ENCODE measurements at places on chromosomes 7 and 10.

- DNase-seq, result no peak
Observed at GRCh38 chr7:39700165-39700564, 76.8 kb downstream of the RALA start.

DNA sequence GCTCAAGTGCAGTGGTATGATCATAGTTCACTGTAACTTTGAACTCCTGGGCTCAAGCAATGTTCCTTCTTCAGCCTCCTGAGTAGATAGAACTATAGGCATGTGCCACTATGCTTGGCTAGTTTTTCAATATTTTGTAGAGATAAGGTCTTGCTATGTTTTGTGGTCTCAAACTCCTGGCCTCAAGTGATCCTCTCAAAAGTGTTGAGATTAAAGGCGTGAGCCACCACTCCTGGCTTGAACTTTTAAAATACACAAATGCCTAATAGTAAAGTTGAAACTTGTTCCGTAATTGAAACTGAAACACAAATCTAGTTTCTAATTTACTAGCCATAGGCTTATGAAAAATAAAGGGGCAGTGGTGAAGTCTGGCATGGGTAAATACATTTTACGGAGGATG lies 65.7 kb downstream of the AP3M1 start:
- DNase-seq, result no peak

- no peak for DNase-seq
Observed at GRCh38 chr7:139559364-139560105, 36.0 kb downstream of the CLEC2L start.

DNA sequence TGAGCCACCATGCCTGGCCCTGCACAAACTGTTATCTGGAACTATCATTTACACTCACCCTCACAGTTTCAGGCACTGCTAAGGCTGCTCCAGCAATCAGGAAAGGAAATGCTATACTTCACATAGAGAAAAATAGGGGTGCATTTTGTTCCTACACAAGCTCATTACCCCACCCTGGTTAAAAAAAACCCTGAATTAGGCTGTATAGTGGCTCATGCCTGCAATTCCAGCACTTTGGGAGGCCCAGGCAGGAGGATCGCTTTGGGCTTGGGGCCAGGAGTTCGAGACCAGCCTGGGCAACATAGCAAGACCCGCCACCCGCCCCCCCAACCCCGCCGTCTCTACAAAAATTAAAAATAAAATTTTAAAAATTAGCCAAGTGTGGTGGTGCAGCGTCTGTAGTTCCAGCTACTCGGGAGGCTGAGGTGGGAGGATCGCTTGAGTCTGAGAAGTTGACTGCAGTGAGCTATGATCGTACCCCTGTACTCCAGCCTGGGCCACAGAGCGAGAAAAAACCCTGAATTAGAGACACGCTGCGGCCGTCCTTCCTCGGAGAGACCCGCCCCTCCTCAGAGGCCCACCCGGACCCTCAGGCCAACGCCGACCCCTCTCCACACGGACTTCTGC lies 539 bp downstream of the PTCD1 start:
- no peak for DNase-seq

DNA sequence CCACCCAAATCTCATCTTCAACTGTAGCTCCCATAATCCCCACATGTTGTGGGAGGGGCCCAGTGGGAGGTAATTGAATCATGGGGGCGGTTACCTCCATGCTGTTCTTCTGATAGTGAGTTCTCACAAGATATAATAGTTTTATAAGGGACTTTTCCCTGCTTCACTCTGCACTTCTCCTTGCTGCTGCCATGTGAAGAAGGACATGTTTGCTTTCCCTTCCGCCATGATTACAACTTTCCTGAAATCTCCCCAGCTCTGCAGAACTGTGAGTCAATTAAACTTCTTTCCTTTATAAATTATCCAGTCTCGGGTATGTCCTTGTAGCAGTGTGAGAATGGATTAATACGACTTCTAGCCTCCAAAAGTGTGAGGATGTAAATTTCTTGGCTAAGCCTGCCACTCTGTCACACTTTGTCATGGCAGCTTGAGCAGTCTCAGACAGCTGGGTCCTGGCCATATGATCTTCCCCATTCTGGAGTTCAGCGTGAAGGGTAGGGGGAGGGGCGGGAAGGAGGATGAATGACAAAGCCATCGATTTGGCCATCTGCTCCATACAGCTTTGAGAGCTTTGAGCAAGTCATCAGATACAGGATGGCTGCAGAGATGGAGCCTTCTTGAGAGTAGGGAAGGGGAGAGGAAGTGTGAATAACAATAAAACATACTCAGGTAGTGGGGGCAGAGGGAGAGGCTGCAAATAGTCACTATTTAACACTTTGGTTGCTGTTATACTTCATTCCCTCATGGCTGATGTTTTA lies 19.1 kb upstream of the INPP5F start:
- no peak for DNase-seq

- DNase-seq, result no peak
Observed at GRCh38 chr10:4606856-4607636, 219.0 kb upstream of the AKR1E2 start.

GRCh38 chr10:122277526-122278136 lies 6.5 kb downstream of the BTBD16 start:
- no peak for DNase-seq

GRCh38 chr10:78188446-78188845 lies 154.8 kb downstream of the RPS24 start:
- DNase-seq, result no peak

DNA sequence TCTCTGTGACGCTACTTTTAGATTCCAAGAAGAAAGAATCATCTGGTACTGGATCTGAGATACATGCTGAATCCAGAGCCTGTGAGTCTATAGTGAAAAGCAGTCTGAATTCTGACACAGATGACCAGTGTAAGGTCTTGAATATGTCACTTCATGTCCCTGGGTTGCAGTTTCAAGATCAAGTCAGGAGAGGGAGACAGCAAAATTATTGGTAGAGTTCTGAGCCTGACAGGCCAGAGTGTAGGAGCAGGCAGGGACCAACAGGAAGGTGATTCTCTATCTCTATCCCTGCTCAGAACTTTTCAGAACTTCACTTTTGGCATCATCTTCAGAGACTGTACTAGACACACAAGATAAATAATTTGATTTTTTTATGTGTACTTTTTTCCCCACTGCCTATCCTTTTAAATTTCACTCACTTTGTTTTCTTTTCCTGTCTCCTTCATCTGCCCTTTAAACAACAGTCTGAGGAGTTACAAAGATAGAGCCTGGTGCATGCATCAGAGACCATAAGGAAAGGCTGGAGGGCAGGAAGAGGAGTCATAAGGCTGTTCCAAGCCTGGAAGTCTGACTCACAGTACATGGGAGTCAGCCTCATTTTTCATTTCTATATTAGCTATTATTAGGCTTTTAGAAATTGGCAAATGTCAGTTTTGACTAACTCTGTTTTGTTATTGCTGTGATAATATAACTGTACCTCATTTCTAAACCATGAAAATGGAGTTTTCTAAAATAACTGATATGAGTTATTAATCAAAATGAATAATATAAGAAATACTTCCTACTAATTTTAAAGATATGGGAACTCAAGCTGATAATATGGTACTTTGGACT lies 120.2 kb upstream of the TMEM229A start:
- DNase-seq, result no peak

DNA sequence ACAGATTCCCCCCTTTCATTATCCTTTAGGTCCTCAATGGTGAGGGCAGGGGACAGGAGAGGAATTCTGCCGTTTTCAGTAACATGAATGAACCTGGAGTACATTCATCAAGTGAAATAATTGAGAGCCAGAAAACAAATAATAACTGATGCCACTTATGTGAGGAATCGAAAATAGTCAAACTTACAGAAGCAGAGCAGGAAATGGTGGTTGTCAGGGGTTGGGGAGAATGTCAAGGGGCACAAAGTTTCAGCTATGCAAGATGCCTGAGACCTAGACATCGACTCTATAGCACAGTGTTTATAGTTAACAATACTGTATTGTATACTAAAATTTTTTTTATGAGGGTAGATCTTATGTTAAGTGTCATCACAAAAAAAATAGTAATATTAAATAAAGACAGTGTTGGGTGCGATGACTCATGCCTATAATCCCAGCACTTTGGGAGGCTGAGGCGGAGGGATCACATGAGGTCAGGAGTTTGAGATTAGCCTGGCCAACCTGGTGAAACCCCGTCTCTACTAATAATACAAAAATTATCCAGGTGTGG lies 1219.8 kb downstream of the GATA3 start:
- DNase-seq, result no peak

- DNase-seq, result no peak
Observed at GRCh38 chr10:121375172-121375571, 223.1 kb downstream of the FGFR2 start.

DNA sequence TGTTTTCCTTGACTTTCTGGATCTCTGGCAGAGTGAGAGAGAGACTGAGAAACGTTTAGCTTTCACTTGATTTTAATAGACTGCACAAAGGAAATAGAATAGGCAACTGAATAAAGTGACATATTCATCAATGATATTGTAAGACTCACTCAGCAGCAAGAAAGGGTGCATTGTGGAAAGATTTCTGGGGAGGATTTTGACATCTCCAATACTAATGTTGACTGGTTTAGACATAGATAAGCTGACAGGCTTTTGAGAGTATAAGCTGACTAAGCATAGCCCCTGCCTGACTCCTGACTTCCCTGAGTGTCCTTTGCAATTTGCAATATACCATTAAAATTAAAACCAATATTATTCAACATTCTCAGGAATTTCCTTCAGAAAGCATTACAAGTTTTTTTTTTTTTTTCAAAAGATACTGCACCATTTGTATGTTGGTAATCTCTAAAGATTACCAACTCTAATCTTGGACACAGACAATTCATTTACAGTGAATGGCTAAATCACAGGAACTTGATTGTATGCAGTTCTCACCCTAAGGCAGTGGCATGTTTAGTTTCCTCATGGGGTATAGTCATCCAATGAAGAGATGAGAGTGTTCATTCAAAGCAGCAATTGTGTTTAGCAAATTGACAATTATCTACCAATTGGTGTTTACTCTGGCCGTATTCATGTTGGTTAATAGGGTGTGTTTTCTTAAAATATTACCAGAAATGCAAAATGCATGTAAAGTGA lies 325.6 kb downstream of the SORCS3 start:
- DNase-seq, result no peak

DNA sequence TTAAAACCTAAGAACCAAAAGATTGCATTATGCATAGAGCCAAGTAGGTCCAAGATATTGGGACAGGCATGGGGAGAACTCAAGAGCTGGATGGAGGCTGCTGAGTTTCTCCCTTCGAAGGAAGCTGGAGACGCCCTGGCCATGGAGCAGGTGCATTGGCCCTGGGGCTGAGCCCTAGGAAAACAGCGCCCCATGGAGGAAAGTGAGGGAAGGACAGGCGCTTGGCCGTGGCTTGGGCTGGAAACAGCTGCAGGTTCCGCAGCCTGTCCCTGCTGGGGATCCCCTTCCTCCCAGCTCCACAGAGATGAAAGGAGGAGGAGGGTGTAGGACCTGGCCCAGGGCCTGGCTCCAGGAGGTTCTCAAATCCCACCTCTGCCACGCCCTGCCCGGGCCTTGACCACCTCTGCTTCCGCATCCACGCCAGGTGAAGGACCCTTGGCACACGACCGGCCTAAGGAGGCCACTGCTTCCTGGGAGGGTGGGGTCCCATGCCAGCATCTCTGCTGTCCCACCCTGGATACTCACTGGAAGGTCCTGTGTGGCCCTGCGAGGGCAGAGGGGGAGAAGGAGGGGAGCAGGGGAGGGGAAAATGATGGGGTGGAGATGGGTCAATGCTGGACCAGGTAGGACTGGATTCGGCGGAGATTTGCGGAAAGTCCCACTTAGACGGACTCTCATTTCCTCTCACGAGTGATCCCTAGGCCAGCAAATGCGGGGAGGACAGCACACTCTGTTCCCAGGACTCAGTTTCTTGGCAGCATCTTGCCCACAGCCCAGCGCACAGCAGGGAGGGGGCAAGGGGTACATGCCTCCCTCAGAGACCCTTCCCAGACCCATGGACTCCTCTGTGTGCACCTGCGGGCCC lies 258.6 kb upstream of the TCERG1L start:
- no peak for DNase-seq

GRCh38 chr10:114239994-114240345 lies 916 bp downstream of the VWA2 start:
- DNase-seq, result no peak

GRCh38 chr7:18666107-18666728 lies 170.7 kb downstream of the HDAC9 start:
- DNase-seq, result no peak

DNA sequence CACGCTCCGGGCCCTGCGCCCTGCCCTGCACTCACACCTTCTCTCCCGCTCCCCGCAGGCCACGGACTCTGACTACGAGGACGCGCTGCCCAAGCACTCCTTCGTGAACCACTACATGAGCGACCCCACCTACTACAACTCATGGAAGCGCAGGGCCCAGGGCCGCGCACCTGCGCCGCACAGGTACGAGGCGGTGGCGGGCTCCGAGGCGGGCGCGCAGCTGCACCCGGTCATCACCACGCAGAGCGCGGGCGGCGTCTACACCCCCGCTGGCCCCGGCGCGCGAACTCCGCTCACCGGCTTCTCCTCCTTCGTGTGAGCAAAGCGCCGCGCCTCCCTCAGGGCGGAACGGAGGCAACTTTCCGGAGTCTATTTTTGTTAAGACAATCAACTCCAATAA lies 417.0 kb upstream of the FOXK1 start:
- DNase-seq, result no peak

DNA sequence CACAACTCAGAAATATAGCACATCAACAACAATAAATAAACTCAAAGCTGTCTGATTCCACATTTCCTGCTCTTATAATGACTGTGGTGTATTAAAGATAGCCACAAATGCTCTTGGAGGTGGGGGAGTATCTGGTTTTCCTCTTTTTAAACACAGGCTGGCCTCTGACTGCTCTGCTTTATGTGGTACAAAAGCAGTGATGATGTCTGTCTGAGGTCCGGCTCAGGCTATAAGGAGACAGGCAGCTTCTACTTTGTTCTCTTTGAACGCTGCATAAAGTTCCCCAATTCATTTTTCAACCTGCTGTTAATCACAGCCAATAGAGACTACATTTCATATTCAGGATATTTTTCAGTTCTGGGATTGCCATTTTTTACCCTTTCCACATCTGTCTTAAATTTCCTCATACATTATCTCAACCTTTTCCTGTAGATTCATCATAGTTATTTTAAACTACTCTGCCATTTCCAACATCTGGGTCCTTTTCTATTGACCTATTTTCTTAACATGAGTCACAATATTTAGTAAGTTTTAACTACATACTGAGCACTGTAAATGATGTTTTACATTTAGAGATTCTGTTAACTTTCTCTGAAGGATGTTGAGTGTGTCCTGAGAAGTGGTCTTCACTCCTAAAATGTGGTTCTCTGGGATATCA lies 64.9 kb downstream of the CRPPA start:
- no peak for DNase-seq

DNA sequence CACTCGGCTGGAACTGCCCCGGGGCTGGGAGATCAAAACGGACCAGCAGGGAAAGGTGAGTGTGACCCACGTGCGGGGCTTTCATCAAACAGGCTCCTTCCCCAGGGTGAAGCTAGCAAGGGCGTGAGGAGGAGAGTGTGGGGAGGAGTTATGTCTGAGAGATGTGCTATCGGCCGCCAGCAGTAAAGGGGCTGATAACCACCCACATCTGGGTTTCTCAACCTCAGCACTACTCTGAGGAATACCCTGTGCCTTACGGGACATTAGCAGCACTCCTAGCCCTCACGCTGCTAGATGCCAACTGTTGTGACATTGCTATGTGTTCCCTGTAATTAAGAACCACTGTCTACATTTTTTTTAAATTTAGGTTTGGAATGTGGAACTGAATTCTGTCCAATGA lies 113.9 kb upstream of the STK17A start:
- DNase-seq, result no peak

- DNase-seq, result no peak
Observed at GRCh38 chr10:5198386-5198785, 1.7 kb downstream of the AKR1C4 start.

GRCh38 chr7:123796568-123796967 lies 47.8 kb upstream of the WASL start:
- DNase-seq, result no peak

- no peak for DNase-seq
Observed at GRCh38 chr10:76169246-76169645, 737.8 kb downstream of the LRMDA start.

Measured in activated naive CD4-positive, alpha-beta T cell (primary cell).